Sigmoid colon (tissue), 7 donors: ENCODE measurements at places on chromosomes 7 and 10. TPM values are rescaled to one million over a fixed set of nuclear protein-coding genes. Genes with fewer than 3 reads are reported as not detected.

The CPA2 gene
- not detected for total RNA-seq

DNA sequence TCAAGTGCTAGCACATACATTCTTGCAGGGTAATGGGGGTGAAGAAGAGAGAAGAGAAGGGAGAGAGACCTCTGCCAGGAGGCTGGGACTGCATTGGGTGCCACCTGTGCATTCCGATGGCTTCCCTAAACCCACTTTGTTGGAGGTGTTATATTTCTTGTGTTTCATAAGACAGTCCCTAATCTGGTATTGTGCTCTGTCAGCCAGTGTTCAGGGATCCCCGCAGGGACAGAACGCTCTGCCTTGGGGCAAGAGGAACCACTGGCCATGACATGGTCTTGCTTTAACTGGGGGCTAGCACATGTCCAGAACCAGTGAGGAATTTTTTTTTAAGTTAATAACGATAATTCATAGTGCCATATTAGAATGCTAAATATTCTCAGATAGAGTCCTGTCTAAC, 365.2 kb upstream of the GALNT17 start:
- DNase-seq = no peak

DNA sequence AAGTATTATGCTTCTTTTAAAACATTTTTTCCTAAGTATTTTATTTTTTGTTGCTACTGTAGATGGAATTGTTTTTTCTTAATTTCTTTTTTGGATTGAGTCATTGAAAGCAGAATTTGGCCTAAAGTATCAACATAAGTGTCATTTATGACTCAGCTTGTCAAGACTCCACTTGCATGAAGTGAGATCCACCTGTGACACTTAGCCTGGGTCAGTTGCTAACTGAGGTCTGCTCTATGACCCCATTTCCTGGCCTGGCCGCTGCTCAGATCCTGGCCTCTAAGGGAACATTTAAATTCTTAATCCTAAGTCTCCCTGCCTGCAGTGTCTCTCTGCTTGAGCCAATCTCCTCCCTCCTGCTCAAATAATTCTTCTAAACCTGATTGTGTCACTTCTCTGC, 35.5 kb downstream of the TMEM270 start:
- no peak for DNase-seq

- DNase-seq = no peak
Measured at GRCh38 chr7:47188653-47189315, 393.1 kb downstream of the TNS3 start.

DNA sequence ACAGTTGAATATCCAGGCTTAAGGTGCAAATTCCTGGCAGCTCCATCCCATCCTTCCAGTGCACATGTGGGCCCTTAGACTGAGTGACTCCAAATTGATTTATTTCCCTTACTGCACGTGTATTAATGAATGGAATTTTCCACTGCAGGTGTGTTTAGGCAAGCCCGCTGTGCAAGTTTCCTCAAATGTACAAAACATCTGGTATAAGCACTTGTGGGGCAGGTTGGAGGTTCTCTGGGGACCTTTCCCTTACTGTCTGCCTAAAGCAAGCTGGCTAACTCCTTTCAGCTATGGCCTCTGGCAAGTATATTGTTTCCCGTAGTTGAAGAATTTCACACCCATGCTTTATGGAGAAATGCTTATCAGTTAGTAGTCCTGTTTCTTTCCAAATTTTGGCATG, 25.3 kb upstream of the GIMAP6 start:
- DNase-seq = no peak
